ENCODE measurements at places on chromosomes 12 and 14.

DNA sequence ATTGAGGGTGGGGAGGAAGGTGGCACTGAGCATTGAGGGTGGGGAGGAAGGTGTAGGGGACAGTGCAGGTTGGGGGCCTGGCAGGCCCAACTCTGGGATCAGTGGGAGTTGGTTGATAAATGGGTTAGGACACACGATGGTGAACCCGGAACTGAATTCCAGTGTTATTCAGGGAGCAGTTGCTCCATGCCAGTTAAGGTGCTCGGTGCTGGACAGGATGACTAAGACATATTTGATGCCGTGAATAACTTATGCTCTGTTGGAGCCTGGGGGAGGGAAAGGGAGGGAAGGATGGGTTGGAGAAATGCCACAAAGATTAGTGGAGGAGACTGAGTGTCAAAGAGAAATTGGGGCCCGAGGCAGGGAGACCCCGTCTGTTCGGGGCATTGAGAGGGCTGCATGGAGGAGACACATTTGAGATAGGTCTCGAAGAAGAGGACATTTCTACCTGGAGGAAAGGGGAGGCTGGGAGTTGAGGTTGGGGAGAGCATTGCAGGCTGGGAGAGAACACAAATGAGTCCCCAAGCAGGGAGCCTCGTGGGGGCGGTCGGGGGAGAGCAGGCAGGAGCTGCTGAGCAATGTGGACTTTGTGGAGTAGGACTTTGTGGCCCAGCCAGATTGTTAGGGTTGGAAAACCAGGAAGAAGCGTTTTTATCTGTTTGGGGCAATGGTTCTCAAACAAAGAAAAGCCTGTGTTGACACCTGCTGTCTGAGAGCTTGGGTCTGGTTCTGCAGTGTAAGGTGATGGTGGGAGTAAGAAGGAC lies 65.3 kb downstream of the IQSEC3 start:
- H3K4me1 ChIP-seq: no peaks in the 10 kb centered on the region
- no peak overlapping the region for H3K4me3 ChIP-seq

GRCh38 chr12:116381744-116382685 lies 104.5 kb upstream of the MED13L start:
- peak overlapping the region; percentile 35 for H3K27ac ChIP-seq
- DNase-seq: no peak
- no peaks in the 10 kb centered on the region for H3K36me3 ChIP-seq
- H3K4me3 ChIP-seq: no peak overlapping the region
- H3K4me1 ChIP-seq: peaks cover 9% of the 10 kb centered on the region

DNA sequence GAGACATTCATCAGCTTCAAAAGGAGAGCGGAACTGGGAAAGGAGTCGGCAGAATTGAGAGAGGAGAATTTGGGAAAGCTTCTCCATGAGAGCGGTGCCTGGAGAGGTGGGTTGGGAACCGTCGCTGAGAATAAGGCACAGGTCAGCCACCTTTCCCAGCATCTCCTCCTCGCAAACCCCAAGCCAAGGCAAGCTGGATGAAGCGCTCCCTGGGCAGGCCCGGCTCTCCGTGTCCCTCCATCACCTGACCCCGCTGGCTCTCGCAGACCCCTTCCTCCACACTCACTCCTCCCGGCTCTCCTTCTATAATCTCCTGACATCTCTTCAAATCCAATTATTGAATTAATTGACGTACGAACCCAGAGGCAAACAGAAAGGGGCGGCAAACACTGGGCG lies 18.9 kb upstream of the ATP5MC2 start:
- H3K4me3 ChIP-seq: peak overlapping the region; percentile 76
- no peaks in the 10 kb centered on the region for H3K36me3 ChIP-seq
- peaks cover 23% of the 10 kb centered on the region for H3K4me1 ChIP-seq
- H3K27ac ChIP-seq: no peak overlapping the region
- H3K27me3 ChIP-seq: peaks cover 74% of the 10 kb centered on the region

GRCh38 chr14:49767571-49768300 lies at the start of gene KLHDC2:
KLHDC2 (plus strand) TSS chr14:49768153; CDS start chr14:49768469, 316 bp downstream.
- peak within 1 kb of the TSS; percentile 98 for H3K4me3 ChIP-seq
- peaks cover 26% of the 10 kb centered on the region for H3K4me1 ChIP-seq
- peak within 1 kb of the TSS; percentile 100 for H3K27ac ChIP-seq

DNA sequence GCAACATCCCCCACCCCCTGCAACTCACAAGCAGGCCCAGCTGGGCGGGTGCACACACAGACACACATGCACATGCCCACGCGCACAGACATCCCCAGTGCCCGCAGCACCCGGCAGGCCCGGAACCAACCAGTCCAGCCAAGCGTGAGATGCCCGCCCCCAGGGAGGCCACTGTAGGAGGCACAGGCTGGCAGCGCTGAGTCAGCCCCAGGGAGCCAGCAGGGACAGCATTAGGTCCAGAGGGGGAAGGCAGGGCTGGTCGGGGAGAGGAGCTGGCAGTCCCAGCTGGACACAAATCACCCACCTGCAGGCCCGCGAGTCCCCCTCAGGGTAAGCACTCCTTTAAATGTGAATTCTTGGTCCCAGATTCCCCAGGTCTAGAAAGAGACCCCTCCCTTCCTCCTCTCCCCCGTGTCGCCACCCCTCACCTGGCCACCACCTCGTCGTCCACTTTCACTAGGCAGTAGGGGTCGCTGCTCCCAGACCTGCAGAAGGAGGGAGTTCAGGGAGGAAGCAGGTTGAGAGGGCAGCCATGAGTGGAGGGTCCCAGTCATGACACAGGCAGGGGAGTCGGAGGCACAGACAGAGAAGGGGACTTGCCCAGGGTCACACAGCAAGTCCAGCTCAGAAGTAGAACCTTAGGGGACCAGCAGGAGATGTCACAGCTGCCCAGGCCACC lies 5.0 kb downstream of the RASAL1 start:
- peaks cover 8% of the 10 kb centered on the region for H3K27me3 ChIP-seq
- H3K27ac ChIP-seq: no peak overlapping the region
- DNase-seq: no peak
- H3K4me1 ChIP-seq: peaks cover 7% of the 10 kb centered on the region

- DNase-seq: peak; percentile 83
- H3K4me3 ChIP-seq: peak overlapping the region; percentile 100
- peaks cover 74% of the 10 kb centered on the region for H3K4me1 ChIP-seq
These were observed 2.8 kb upstream of the UBC start for GRCh38 chr12:124917135-124917840.

DNA sequence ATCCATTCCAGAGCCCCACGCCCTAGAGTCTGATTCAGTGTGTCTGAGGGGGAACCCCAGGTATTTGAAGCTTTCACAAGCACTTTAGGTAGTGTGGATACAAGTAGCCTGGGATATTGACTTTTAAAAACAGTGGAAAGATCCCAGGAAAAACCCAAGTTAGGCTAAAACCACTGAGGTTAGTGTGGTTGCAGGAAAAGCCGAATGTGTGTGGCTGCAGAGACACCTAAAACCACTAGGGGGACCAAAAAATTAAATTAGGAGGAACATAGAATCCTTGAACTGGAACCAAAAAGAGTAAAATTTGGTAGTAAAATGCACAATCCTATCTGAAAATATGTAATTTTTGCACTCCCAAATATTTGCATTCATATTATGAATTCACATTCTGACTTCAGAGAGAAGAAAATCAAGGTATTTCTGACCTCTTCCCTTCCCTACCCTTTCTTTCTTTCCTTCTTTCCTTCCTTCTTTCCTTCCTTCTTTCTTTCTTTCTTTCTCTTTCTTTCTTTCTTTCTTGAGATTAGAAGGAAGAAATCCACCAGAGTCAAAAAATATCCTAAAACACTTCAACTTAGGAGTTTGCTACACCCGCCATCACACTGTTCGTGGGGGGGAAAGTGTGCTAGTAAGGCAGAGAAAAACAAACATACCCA lies 37.8 kb downstream of the SLCO1A2 start:
- H3K27me3 ChIP-seq: peaks cover 2% of the 10 kb centered on the region
- H3K4me3 ChIP-seq: no peak overlapping the region
- H3K4me1 ChIP-seq: peaks cover 6% of the 10 kb centered on the region
- H3K36me3 ChIP-seq: no peaks in the 10 kb centered on the region

DNA sequence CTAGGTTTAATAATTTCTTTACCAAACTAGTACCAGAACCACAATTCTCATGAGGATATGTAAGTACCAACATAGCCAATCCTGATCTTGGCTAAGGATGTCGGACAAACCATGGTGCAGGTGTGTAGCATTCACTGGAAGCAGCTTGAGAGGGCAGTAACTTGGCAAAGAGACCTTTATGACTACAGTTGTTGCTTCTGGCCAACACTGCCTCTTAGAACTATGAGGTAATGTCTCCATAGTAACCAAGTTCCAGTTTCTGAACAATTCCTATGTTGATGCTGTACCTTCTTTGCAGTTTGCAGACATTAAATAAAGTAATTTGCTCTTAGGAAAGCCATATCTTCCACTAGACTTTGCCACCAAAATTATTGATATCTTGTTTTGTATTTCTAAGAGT lies at the start of gene LMNTD1:
Gene LMNTD1, minus strand, starts transcription at position 186 of the 400 bp plus-strand sequence. CDS start 324 bp downstream, outside the sequence.
- no peaks in the 10 kb centered on the region for H3K36me3 ChIP-seq
- H3K27me3 ChIP-seq: peaks cover 2% of the 10 kb centered on the region
- no peak for DNase-seq
- H3K27ac ChIP-seq: no peak within 1 kb of the TSS
- no peaks in the 10 kb centered on the region for H3K4me1 ChIP-seq

- H3K27me3 ChIP-seq: no peaks in the 10 kb centered on the region
- no peak overlapping the region for H3K27ac ChIP-seq
- no peak overlapping the region for H3K4me3 ChIP-seq
- H3K36me3 ChIP-seq: no peaks in the 10 kb centered on the region
- DNase-seq: no peak
These were observed 373.1 kb upstream of the DDHD1 start for GRCh38 chr14:53526200-53526599.

- no peak overlapping the region for H3K27ac ChIP-seq
- no peak overlapping the region for H3K4me3 ChIP-seq
- peaks cover 82% of the 10 kb centered on the region for H3K27me3 ChIP-seq
- H3K36me3 ChIP-seq: no peaks in the 10 kb centered on the region
- peak; percentile 33 for DNase-seq
These were observed 15.7 kb downstream of the TBX3 start for GRCh38 chr12:114668151-114668885.

DNA sequence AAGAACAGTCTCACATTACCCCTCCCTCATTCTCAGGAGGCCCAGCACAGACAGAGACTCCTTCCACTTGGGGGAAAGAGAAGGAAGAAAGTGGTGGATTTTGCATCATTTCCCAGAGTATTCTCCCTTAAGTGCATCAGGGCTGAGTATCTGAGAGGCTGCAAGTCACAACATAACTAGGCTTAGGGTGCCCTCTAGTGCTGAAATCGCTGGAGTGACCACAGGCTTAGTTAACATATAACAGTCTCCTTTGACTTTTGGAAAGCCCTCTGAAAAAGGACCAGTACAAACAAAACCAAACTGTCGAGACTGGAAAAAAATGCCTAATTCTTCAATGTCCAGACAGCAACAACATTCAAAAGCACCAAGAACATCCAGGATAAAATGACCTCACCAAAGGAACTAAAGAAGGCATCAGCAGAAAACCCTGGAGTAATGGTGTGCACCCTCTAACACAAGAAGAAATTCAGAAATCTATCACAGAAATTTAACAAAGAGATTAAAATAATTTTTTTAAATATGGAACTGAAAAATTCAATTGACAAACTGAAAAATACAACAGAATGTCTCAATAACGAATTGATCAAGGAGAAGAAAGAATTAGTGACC lies 412.3 kb downstream of the RPS29 start:
- no peak overlapping the region for H3K27ac ChIP-seq
- peaks cover 3% of the 10 kb centered on the region for H3K27me3 ChIP-seq
- no peak for DNase-seq
- no peaks in the 10 kb centered on the region for H3K4me1 ChIP-seq

DNA sequence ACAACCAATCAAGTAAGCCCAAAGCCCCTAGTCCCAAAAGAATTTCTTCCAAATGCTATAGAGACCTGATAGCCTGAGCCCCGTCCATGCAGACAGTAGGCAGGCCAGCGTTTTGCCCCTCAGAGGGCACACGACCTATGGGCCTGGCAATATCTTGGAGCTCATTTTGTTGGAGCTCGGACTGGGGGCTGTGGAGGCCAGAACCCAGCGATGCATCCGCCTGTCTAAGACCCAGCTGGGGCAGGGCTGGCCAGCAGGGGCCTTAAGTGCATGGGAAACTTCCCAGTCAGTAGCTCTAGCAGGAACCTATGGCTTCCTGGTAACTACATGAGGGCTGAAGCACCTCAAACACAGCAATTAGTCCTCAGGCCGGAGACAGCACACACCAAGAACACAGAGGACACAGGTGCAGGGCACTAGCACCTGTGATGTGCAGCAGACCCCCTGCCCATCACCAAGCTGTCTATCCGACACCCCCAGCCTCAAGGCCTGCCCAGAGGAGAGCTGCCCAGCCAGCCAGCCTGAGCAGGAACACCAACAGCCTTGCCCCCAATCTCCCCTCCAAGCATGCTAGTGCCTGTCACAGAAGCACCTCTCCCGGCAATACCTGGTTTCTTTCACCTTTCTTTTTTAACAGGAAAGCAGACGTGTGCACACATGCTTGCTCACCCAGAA lies 50.8 kb downstream of the ARL6IP4 start:
- peak overlapping the region; percentile 43 for H3K27ac ChIP-seq
- peaks cover 22% of the 10 kb centered on the region for H3K4me1 ChIP-seq
- H3K27me3 ChIP-seq: no peaks in the 10 kb centered on the region
- H3K4me3 ChIP-seq: no peak overlapping the region
- peaks cover 11% of the 10 kb centered on the region for H3K36me3 ChIP-seq
- no peak for DNase-seq

- peaks cover 11% of the 10 kb centered on the region for H3K27me3 ChIP-seq
- H3K36me3 ChIP-seq: no peaks in the 10 kb centered on the region
- no peaks in the 10 kb centered on the region for H3K4me1 ChIP-seq
- no peak within 1 kb of the TSS for H3K27ac ChIP-seq
These were observed at the start of gene KRT80 for GRCh38 chr12:52191841-52192791. KRT80 (minus strand) TSS chr12:52192014; CDS start chr12:52191902, 112 bp downstream.

- DNase-seq: no peak
- no peaks in the 10 kb centered on the region for H3K27me3 ChIP-seq
- no peak overlapping the region for H3K27ac ChIP-seq
- peaks cover 57% of the 10 kb centered on the region for H3K36me3 ChIP-seq
- no peak overlapping the region for H3K4me3 ChIP-seq
- H3K4me1 ChIP-seq: peaks cover 12% of the 10 kb centered on the region
These were observed 42.6 kb downstream of the PLXNC1 start for GRCh38 chr12:94191023-94191422.

DNA sequence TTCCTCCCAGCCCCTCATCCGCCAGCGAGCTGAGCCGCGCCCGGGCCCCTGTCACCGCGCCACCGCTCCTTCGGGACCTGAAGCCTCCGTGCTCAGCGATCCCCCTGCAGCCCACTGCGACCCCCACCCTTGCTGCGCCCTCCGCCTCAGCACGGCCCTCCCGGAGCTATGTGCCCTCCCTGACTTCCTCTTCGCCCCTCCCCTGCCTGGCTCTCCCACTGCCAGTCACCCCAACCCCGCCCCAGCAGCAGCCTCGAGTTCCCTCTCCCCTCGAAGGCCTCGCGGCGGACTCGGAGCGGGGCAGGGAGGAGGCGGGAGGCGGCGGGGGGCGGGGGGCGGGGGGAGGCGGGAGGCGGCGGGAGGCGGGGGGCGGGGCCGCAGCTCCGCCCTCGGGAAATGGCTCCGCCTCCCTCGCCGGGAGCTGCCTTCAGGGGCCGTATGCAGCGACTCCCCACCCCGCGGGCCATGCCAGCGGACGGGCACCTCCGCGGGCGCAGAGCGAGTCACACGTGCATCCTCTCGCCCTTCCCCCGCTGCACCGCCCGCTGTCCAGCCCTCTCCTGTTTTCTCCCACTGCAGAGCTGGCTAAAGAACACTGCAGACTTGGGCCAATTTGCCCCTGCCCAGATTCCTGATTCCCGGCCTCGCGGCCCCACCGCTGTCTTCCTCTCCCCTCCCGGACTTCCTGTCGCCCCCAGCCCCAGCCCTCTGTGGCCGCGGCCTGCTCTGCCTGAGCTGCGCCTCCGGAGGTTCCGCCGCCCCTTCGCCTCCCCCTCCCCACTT lies 29.1 kb upstream of the ADIPOR2 start:
- H3K27ac ChIP-seq: peak overlapping the region; percentile 87
- H3K4me3 ChIP-seq: peak overlapping the region; percentile 81
- no peaks in the 10 kb centered on the region for H3K27me3 ChIP-seq
- peak; percentile 91 for DNase-seq
- H3K36me3 ChIP-seq: peaks cover 3% of the 10 kb centered on the region
- peaks cover 23% of the 10 kb centered on the region for H3K4me1 ChIP-seq

Data from activated naive CD8-positive, alpha-beta T cell treated with anti-CD3 and anti-CD28 coated beads, Interleukin-2, amount 10 ng/mL, durations not matched to agents 7 days and 5 days (primary cell).